ENCODE measurements at places on chromosomes 11 and 22.

GRCh38 chr11:111977146-111978027, 40.2 kb downstream of the DIXDC1 start:
- DNase-seq, result no peak

- no peak for DNase-seq
Observed at GRCh38 chr11:120688163-120688562, 176.6 kb downstream of the GRIK4 start.

DNA sequence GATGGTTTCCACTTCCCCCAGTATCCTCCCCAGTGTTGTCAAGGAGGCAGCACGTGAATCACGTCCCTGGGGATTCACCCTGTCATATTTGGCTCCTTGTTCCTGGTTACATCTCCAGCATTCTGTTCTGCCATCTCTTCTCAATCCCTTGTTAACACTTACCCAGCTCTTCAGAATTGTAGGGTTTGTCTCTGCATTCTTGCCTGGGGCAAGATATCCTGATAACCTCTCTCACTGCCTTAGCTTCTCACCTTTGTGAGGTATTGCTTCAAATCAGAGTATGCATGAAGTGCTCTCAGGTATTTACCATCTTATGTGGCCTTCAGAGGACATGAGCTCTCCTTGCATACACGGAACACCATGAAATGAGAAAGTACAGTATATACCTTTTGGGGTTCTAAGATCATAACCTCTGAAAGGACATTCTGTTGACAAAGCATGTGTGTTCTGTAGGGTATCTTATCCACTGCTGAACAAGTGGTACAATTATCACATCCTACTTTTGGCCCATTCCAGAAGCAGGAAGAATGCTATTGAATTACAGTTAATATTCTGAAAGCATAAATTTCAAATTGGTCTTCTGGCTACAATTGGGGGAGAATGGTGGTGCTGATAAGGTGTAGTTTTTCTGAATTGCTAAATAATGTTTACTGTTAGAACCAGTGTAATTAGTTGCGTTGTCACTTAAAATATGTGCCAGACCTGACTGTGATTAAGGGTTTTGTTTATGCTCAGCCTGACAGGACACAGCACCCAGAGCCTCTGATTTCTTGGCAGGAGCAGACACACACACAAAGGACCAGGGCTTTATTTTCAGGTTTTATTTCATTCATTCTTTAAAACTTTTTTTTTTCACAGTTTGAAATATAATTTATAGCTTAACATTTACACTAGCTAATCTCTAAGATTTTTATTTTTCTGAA, 32.7 kb downstream of the VSTM5 start:
- no peak for DNase-seq

DNA sequence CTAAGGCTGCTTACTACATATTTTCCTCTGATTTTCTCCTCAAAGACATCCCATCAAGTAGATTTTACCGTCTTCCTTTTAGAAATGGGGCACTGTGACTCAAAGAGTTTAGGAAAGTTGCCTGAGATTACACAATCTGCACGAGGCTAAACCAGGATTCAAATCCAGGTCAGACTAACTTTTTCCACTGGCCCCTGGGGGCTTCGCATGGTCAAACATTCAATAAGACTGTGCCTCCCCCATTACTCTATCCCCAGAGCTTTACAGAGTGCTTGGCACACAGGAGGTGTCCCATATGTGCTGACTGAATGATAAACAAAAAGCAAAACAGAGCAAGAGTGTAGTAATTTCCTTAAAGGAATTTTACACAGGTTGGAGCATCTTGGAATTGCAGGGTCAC, 118.1 kb upstream of the TEAD1 start:
- DNase-seq, result no peak

- DNase-seq, result no peak
Observed at GRCh38 chr11:116412118-116412889, 360.5 kb downstream of the BUD13 start.

DNA sequence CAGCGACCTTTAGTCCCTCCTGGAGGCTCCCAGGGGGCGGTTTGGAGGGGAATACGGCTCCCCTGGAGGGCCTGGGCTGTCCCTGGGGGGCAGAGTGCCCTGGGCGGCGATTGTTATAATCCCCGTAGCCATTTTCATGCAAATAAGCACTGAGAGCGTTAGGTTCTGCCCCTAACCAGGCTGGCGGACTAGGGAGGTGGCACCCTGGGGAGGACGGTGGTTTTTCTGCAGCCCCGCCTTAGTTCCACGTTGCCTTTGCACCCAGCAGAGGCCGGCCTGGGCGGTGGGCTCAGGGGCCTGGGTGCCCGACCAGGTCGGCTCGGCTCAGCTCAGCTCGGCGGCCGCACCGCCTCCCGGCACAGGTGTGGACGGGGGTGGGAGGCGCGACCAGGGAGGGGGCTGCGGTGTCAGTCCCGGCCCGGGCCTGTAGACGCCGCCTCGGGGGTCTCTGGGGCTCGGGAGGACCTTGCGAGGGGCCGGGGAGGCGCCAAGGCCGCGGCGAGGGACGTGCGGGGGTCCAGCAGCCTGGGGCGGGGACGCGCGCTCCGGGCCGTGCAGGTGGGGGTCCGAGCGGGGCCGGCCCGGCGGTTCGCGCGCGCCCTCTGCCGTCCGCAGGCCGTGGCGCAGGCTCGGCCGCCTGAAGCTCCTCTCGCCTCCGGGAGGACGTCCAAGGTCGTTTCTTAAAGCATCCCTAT, 2.3 kb upstream of the DUSP8 start:
- DNase-seq, result peak; percentile 66

DNA sequence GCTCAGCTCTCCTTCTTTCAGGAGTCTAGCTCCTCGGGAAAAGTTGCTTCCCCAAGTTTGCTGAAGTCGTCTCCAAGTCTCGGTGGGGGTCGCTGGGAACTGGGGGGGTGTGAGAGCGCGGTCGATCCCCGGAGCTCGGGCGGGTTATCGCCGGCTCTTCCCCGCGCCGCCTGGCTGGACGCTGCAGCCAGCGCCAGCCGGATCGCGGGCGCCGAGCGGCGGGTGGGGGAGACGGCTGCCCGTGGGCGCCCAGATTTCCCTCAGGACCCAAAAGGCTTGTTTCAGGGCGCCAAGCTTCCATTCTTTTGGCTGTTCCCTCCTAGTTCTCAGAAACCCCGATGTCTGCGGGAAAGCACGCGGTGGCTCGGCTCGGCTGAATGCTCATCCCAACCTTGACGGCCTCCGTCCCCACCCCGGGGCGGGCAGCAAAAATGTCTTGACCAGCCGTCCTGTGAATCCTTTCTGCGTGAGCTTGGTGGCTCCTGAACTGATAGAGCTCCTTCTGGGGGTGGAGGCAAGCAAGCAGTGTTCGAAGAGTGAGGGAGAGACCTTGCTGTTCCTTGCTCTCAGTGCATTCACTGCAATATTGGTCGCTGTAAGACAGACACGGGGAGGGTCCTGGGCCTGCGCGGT, 1.7 kb downstream of the ZBTB16 start:
- no peak for DNase-seq

- peak; percentile 28 for DNase-seq
Observed at GRCh38 chr11:36672815-36673450, 74.9 kb upstream of the RAG2 start.

DNA sequence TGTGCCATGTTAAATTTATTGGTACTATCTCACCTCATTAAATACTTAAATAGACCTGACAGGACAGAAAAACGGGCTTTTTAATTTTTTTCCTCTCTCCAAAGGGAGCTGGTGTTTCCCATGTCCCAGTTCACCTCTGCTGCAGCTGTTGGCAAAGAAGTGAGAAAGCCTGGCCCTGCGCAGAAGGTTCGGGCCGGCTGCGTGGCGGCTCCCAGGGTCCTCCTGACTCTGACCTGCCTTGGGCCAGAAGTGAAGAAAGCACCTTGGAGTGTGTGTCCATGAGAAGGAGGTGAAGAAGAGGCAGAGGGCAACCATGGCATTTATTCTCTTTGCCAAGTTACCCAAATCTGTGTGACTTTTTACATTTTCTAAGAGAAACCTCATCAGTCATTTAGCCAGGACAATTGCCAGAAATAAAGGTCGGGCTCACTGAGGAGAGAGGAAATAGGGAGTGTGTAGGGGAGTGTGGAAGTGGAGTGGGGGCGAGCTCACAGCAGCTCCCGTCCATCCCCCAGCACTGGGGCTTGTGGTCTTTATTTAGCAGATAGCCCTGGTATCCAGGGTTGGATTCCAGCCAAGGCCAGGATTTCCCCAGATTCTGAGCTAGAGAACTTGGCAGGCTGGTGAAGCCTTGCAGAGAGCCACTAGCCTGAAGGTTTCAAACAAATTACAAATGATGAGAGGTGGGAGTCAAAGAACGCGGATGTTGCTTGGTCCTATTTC, 102.4 kb upstream of the CADM1 start:
- DNase-seq, result no peak

- DNase-seq, result no peak
Observed at GRCh38 chr11:64516226-64516625, 74.8 kb upstream of the SLC22A12 start.

DNA sequence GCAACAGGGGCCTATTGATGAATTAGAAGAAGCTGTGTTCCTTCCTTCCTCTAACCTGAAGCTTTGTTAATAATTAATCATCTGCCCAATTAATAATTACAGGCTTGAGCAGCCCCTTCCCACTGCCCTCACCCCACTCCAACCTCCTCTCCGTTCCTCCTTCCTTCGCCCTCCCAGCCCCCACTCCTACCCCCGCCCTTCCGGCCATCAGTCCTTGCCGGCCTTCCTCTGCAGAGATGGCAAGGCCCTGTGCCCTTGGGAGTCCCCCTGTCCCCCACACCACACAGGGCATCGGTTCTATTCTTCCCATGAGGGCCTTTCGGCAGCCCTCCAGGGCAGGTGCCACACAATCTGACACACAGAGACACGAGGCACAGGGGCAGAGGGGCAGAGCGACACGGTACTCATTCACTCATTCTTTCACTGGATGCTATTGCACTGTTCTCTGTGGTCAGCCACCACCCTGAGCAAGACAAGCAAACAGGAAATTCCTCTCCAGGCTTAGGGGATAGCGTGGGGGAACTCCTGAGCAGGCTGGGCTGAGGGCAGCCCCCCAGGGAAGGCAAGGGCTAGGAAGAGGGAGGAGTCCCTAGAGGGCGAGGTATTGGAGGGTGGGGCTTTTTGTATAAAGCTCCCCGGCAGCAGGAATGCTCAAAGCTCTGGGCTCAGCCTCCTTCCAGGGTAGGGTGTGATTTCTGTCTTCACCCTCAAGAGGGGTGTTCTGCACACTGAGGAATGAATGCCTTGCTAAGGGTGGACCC, 14.7 kb downstream of the MGAT3 start:
- DNase-seq, result no peak

DNA sequence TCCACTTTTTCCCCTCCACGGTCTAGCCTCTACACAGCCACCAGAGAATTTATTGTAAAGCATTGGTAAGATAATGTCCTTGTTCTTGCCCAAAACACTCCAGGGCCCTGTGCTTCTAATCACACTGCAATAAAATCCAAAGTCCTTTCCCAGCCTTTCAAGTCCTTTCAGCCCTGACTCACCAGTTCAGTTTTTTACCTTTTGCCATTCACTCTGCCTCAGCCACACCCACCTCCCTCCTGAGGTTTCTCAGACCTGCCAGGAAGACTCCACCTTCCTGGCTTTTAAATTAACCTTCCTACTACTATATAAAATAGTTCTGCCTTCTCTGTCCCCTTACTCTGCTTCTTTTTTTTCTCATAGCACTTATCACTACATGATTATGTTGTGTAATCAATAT, 91.0 kb upstream of the ARHGAP32 start:
- no peak for DNase-seq

GRCh38 chr11:66467756-66468155, 1.1 kb downstream of the PELI3 start:
- peak; percentile 17 for DNase-seq
